ENCODE measurements at places on chromosomes 3 and 15.

- no peak for DNase-seq
Measured at GRCh38 chr3:170189398-170190256, 8.1 kb upstream of the PHC3 start.

- DNase-seq, result no peak
Measured at GRCh38 chr15:69590932-69591524, 138.4 kb downstream of the RPLP1 start.

DNA sequence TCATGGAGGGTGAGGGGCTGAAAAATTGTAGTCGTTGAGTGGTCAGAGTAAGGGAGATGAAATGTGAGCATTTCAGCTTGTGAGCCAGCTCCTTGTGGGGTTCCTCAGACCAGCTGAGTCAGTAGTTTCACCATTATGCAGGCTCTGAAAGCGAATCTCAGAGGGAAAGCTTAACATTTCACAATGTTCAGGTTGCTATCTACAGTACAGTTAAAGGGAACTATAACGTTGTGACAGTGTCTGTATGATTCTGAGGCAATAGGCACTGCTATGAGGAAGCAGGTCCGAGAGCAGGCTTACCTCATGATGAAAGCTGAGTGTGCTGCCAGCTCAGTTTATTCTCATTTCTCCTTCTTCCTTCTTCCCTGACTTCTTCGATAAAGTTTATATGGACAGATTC, 469.6 kb downstream of the EDEM1 start:
- no peak for DNase-seq

GRCh38 chr15:57696146-57696545, 10.4 kb upstream of the POLR2M start:
- peak; percentile 20 for DNase-seq

DNA sequence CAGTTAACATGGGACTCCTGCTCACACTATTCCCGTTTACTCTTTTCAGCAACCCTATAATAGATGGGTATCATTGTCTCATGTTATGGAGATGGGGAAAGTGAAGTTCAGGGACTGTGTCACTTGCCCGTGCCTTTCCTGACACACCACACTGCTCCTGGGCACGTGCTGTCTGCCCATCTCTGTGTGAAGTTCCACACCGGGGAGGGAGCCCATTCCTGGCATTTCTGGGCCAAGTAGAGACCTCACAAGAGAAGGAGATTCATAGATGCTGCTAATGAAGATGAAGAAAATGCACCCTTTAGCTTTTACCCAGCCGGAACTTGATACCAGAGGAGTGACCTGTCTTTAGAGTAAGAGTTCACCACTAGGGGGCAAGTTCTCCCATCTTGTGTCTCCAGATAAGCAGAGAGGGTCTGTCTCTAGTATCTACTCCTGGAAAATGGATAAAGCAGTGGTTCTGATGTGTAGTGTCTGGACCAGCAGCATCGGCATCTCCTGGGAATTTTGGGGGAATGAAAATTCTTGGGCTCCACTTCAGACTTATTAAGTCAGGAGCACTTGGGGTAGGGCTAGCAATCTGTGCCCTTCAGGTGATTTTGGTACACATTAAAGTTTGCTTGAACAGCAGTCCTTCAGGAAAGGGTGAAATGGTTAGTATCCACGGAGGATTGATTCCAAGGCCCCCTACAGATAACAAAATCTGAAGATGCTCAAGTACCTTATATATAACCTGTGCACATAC, 2.0 kb upstream of the TOPBP1 start:
- DNase-seq, result peak; percentile 40

- DNase-seq, result no peak
Measured at GRCh38 chr3:134033315-134033996, 3.7 kb upstream of the SLCO2A1 start.

DNA sequence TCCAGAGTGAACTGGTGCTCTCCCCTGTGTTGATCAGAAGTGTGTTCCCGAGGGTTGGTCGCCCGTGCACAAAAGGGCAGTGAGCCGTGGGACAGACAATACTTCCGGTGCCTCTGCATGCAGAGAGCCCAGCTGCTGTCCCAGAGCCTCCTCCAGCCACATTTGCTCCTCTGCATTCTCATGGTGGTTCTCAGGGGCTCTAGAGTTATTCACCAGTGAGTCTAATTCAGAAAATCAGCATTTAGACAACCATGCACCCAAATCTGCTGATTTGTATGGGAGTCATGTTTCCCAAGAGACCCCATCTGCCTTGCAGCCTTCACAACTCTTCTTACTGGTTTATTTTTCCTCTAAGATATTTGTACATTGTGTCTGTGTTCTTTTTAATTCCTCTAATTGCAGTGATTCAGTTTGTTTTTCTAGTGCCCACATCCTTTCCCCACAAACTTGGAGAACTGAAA, 107.0 kb upstream of the SPRED1 start:
- no peak for DNase-seq

DNA sequence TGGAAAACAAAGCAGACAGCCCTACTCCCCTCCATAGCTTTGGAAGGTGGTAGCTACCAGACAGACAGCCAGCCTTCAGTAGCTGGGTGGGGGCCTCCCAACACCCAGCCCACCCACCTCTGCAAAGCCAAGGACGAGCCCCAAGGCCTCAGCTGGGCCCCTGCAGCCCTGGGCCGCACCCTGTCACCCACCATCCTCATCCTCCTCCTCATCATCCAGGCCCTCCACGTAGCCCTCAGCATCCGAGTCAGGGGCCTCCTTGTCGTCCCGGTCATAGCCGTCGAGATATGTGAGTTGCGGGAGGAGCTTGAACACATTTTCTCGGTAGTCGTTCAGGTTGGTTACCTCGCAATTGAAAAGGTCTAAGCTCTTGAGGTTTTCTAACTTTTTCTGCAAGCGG, 36.5 kb downstream of the ANP32A start:
- no peak for DNase-seq

Data from endothelial cell (in vitro differentiated cells).